ENCODE measurements at places on chromosomes 6 and 20. TPM values are rescaled to one million over a fixed set of nuclear protein-coding genes. Genes with fewer than 3 reads are reported as not detected.
A peak's percentile ranks its signal among the peaks of the same experiment; 100 is the strongest.

GRCh38 chr6:107709341-107709740 is 114.8 kb downstream of the SCML4 start:
- no peak for DNase-seq

GRCh38 chr6:165616116-165616515 is 46.9 kb downstream of the PDE10A start:
- DNase-seq: no peak

Gene BPIFA1
- not detected for total RNA-seq

DNA sequence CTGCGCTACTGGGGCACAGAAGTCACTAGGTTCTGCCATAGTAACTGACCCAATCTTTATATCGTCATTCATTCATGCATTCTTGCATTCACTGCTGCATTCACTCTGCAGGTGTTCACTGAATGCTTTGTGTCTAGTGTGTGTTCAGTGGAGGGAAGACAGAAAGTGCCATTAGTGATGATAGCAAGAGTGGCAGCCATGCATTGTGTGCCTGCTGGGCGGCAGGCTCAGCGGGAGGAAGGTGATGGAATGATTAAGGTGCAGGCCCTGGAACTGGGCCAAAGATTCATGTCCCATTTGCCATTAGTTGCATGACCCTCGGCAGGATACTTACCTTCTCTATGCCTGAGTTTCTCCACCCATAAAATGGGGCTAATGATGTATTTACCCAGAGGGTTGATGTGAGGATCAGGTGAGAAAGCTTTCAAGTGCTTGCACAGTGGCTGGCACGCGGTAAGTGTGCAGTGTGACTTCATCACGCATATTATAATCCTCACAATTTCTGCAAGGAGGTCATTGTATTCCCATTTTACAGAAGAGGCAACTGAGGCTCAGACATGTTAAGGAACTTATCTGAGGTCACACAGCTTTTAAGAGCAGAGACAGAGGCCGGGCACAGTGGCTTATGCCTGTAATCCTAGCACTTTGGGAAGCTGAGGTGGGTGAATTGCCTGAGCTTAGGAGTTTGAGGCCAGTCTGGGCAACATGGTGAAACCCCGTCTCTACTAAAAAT is 40.1 kb downstream of the ITPR3 start:
- no peak for DNase-seq

DNA sequence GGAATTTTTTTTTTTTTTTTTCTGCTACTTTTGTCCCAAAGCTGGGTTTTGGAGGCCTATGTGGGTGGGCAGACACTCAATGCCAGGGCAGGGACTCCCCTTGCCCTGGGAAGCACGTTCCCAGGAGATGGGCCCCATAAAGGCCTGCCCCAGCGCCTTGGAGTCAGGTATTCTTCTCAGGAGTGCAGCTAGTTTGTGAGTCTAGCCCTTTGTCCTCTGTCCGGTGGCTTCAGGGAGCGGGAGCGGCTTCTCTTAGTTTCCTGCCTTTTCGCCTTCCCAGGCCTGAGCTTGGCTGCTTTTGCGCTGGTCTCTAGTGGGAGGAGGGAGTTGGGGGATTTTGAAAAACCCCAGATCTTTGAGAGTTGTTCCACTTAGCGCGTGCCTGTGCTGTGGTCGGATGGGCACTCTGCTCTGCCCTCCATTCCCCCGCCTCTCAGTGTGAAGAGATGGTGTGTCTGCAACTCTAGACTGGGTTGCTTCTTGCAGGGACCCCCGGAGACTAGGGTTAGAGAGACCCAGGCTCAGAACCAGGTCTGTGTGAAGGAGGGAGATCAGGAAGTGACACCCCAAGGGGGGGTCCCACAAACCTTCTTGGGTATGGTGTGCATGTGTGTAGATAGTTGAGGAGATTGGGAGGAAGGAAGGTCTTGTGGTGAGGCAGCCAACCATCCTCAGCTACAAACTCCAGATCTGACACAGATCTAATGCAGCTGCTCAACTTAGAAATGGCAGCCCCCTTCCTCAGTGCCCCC is 1.3 kb downstream of the PLCG1 start:
- no peak for DNase-seq

DNA sequence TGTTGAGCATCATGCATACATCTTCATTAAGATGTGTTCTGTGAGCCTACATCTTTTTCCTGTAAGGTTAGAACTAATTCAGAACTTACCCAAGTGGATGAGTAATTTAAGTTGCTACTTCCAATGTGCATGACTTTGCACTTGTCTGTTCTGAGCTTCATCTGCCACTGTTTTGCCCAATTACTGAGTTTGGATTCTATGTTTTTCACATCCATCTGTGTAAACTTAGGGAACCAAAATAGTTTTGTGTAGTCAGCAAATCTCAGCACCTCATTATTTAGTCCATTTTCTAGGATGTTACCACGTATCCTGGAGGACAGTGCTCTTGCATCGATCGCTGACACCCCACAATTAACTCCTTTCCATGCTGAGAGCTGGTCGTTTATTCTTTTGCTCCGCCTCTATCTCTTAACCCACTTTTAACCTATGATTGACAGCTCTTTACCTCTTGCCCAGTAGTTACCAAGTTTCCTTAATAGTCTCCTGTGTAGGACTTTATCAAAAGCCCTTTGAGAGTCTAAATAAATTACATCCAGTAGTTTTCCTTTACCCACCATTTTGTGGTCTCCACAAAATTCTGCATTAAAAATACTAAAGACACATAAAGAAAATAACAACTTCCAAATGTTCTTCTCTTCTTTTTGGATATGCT is 44.2 kb upstream of the CITED2 start:
- DNase-seq: no peak

- no peak for DNase-seq
Measured at GRCh38 chr6:61755739-61756138, 530.3 kb downstream of the KHDRBS2 start.

DNA sequence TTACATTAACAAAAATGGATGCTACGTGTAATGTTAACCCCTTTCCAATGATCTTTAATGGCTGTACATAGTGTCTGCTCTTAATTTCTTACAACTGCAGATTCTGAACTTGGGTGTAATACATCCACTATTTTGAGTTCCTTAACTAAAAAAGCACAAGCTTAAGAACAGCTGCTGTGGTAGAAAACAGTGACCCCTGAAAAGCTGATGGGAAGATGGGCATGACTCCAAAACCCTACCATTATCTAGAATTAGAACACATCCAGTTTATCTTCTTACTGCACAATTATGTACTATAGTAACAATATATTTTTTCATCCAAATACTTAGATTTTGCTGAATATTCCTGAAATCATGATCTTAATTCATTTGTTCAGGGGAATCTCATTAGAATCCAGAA is 49.3 kb downstream of the LYRM4 start:
- DNase-seq: no peak

Gene BHLHE23
- not detected for total RNA-seq

- no peak for DNase-seq
Measured at GRCh38 chr6:41159415-41160082, 3.4 kb downstream of the TREM2 start.

Gene JPH2
- total RNA-seq: 8.5 TPM

DNA sequence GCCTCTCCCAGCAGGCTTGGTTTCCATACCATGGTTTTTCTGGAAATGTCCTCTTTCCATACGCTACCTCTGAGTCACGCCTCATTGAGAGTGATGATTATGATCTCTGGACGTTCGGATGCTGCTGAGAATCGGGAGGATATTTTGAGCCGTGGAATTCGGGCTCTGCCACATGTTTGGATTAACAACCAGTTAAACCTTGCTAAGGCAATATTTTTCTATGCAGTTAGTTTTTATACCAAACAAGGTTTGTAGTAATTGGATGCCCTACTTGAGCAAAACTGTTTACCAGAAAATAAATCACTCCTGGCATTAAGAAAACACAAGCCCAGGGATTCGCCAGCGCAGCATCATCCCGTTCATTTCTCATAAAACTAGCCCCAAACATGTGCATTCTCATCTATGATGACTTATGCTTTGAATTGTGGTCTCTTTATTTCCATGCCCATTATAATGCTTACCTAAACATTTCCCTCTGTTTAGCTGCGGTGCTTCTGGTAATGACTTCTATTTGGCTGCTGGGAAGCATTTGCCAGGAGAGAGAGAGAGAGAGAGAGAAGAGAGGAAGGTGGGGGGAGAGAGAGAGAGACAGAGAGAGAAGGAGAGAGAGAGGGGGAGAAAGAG is 198.9 kb downstream of the CLIC5 start:
- DNase-seq: no peak

DNA sequence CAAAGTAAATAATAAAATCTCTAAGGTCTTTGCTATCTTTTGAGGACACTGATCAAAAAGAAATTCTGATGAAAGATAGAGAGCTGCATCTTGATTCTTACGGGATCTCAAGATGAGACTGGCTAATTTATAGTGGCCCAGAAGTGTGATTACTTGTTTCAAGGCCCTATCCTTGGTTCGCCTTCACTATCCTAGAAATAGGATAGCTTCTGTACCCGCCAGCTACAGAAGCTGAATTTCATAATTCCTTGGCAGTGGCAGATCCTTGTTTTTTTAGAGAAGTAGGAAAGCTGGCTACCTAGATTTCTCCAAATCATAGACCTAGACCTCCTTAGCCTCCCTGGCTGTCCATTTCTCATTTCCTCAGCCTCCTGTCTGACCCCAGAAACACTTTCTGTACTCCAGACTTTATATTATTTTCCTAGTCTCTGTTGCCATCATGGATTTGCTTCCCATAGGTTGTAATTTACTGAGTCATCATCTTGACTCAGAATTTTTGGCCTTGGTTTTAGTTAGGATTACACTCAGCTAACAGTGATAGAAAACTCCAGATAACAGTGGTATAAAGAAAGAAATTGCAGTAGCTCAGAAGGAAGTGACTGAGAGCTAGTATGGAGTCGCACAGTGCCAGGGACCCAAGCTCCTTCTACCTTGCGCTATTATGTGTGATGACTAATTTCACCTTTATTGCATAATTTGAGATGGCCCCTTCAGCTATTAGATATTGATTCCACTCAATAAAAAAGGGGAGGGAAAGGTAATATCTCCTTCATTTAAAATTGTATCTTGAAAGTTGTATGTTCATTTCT is 27.7 kb downstream of the PHF3 start:
- DNase-seq: peak; percentile 65

DNA sequence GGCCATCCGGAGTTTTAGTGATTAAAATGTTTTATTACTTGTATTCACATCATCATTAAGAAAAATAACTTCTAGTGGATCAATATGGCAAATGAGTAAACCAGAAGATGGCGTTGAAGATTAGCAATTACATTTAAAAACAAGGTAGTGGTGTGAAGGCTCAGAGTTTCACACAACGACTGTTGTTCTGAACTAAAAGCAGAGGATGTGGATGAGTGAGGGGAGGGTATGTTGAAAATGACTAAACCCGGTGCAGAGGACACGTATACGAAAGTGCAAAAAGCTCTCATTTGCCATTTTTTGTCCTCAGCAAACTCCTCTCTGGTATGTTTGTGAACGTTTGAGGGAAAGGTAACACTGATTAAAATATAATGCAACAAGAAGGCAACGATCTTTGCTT is 1.9 kb upstream of the IRF4 start:
- DNase-seq: peak; percentile 32

GRCh38 chr20:35290186-35290886 is 1.9 kb downstream of the FAM83C start:
- DNase-seq: no peak

- DNase-seq: peak; percentile 2
Measured at GRCh38 chr6:69343851-69344250, 453.0 kb downstream of the LMBRD1 start.

- peak; percentile 100 for DNase-seq
Measured at GRCh38 chr6:142885182-142885867, 59.7 kb downstream of the HIVEP2 start.

GRCh38 chr6:75223428-75223827 is 17.6 kb upstream of the COL12A1 start:
- DNase-seq: no peak

- DNase-seq: no peak
Measured at GRCh38 chr20:33702861-33703260, 16.7 kb upstream of the E2F1 start.

Gene FAM209A
- not detected for total RNA-seq

GRCh38 chr6:21099338-21100314 is 493.9 kb upstream of the SOX4 start:
- DNase-seq: no peak

GRCh38 chr6:56140090-56140489 is 107.3 kb downstream of the COL21A1 start:
- DNase-seq: no peak

GRCh38 chr6:124888581-124889371 is 73.5 kb upstream of the RNF217 start:
- peak; percentile 59 for DNase-seq

GRCh38 chr6:34237722-34238584 is 1.3 kb downstream of the HMGA1 start:
- DNase-seq: no peak

Gene LPA
- total RNA-seq: not detected

Gene CST1
- not detected for total RNA-seq

Gene LZTS3
- total RNA-seq: 21.7 TPM

Gene GTPBP2
- 46.0 TPM for total RNA-seq

Gene REM1
- total RNA-seq: not detected

GRCh38 chr6:108302386-108302785 is 7.5 kb downstream of the AFG1L start:
- DNase-seq: no peak

- no peak for DNase-seq
Measured at GRCh38 chr20:43681468-43681942, 14.6 kb downstream of the MYBL2 start.

GRCh38 chr6:118665011-118665410 is 13.6 kb upstream of the CEP85L start:
- peak; percentile 26 for DNase-seq

- no peak for DNase-seq
Measured at GRCh38 chr20:30485331-30486102, 771.9 kb upstream of the DEFB115 start.

Gene SYNCRIP
- 79.4 TPM for total RNA-seq

DNA sequence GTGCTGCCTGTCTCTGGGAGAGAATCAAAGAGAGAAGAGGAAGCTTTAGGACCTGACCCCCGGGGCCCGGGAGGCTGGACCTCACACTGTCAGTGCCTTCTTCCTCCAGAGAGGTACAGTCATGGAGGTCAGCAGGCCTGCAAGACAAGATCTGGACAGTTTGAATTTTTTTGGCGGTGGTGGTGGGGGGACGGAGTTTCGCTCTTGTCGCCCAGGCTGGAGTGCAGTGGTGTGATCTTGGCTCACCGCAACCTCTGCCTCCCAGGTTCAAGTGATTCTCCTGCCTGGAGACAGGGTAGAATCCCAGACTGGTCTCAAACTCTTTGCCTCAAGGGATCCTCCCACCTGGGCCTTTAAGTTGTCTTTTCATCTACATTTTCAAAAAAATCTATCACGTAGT is 34.4 kb downstream of the NR2E1 start:
- no peak for DNase-seq

- DNase-seq: no peak
Measured at GRCh38 chr6:143953922-143954321, 54.1 kb downstream of the PLAGL1 start.

Gene PTCHD4
- 3.1 TPM for total RNA-seq

Data from renal cortical epithelial cell (primary cell).